ENCODE measurements at places on chromosomes 16 and 17. TPM values are rescaled to one million over a fixed set of nuclear protein-coding genes. Genes with fewer than 3 reads are reported as not detected.

Gene SOX8
- total RNA-seq: 0.10 TPM

Gene EPOP
- 1.2 TPM for total RNA-seq

Gene SOX15
- 0.66 TPM for total RNA-seq

Gene KRTAP9-2
- total RNA-seq: not detected

Gene LCMT1
- 54.1 TPM for total RNA-seq

Gene AGRP
- total RNA-seq: not detected

Gene PGAP6
- total RNA-seq: 31.5 TPM

Gene DNASE1L2
- 0.69 TPM for total RNA-seq

Gene SPNS2
- total RNA-seq: 6.2 TPM

Gene RASL10B
- 4.7 TPM for total RNA-seq

Gene SLC5A10
- total RNA-seq: not detected

Measured in gastrocnemius medialis (tissue), 4 donors.